ENCODE measurements at places on chromosomes 2 and 18.

DNA sequence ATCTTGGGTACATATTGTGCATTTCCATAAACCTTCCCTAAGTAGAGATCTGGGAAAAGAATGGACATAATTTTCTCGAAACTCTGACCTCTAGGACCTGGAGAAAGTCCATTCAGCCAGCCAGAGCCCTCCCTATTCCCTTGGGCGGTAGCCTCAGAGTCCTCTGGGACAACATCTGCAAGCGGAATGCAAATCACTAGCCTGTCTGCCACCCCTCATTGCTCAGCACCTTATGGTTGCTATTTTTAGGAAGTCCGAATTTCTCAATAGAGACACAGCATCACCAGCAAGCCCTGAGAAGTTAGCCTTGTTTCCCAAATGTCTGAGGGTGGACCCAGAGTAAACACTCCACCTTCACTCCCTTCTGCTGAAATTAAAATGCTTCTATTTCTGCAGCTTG is 17.6 kb upstream of the CD28 start:
- no peaks in the 10 kb centered on the region for H3K4me1 ChIP-seq
- no peak overlapping the region for H3K27ac ChIP-seq
- H3K27me3 ChIP-seq = no peaks in the 10 kb centered on the region
- no peak for DNase-seq

DNA sequence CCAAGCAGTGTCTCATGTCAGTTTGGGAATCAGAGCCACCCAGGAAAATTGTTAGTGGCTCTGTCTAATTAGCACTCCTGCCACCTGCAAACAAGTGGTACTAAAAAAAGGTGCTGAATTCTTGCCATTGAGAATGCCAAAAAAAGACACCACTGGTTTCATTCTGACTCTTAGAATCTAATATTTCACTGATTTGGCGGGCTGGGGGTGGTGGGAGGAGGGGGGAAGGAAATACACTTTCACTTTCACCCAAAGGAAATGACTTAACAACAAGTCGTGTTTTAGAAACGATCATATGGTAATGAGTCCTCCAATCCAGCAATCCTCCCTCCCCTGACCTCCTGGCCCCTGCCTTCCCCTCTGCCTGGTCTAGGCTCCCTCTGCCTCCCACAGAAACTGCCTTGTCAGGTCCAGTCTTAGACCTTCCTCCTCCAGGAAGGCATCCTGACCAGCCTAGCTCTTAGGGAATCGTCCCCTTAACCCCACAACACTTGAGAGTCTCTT is 4.4 kb upstream of the KLHL29 start:
- peak overlapping the region; percentile 6 for H3K27ac ChIP-seq
- peaks cover 14% of the 10 kb centered on the region for H3K4me1 ChIP-seq
- H3K27me3 ChIP-seq = peaks cover 5% of the 10 kb centered on the region
- no peaks in the 10 kb centered on the region for H3K36me3 ChIP-seq
- H3K4me3 ChIP-seq = peak overlapping the region; percentile 18

GRCh38 chr2:214807653-214808052 is 1.8 kb downstream of the BARD1 start:
- H3K4me3 ChIP-seq = peak overlapping the region; percentile 94
- no peaks in the 10 kb centered on the region for H3K36me3 ChIP-seq
- no peak overlapping the region for H3K27ac ChIP-seq
- no peak for DNase-seq
- peaks cover 18% of the 10 kb centered on the region for H3K4me1 ChIP-seq

GRCh38 chr2:239710953-239711861 is 310.4 kb upstream of the HDAC4 start:
- no peak overlapping the region for H3K4me3 ChIP-seq
- H3K27ac ChIP-seq = no peak overlapping the region

DNA sequence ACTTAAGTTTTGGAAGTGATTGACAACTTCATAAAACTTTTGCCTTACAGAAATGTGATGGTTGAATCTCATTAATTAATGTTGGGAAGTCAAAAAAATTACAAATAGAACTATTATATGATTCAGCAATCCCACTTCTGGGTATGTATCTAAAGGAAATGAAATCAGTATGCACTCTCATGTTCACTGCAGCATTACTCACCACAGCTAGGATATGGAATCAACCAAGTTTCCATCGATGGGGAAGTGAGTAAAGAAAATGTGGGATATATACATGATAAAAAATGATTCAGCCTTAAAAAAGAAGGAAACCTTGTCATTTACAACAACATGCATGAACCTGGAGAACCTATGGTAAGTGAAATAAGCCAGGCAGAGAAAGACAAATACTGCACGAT is 112.4 kb upstream of the WDR75 start:
- no peaks in the 10 kb centered on the region for H3K36me3 ChIP-seq
- no peak for DNase-seq
- H3K4me1 ChIP-seq = no peaks in the 10 kb centered on the region
- no peaks in the 10 kb centered on the region for H3K27me3 ChIP-seq

DNA sequence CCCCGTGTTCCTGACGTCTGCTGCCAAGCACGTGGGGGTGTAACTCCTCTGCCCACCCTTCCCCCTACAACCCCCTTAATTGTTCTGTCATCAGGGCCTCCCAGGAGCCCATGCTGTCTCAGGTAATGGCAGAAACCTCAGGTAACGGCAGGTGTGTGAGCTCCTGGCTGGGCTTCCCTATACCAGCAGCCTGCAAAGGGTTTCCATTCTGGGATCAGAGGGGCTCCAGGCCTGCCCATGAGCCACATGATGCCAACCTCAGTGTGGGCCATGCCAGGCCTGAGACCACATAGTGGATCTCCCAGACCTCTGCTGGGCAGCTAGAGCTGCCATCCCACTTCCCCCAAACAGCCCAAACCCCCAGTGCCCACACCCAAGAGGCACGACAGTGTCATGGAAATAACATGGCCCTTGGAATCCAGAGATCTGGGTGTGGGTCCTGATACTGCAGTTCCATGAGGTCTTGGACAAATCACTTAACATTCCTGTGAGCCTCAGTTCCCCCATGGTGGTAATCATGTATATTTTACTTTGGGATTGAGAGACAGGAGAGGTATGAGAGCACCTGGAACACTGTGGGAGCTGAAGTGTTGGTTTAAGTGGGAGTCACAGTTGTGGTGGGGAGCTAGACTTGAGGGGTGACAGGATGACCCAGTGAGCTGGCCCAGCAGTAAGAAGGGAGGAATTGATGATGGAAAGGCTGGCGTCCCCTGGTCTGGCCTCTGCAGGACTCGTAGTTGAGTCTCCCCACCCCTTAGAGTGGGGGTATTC is 59.6 kb downstream of the ATOH8 start:
- H3K4me1 ChIP-seq = peaks cover 4% of the 10 kb centered on the region
- no peaks in the 10 kb centered on the region for H3K36me3 ChIP-seq
- H3K27ac ChIP-seq = no peak overlapping the region
- H3K27me3 ChIP-seq = no peaks in the 10 kb centered on the region

- H3K4me3 ChIP-seq = no peak overlapping the region
- H3K27ac ChIP-seq = no peak overlapping the region
- no peaks in the 10 kb centered on the region for H3K27me3 ChIP-seq
- no peaks in the 10 kb centered on the region for H3K4me1 ChIP-seq
- H3K36me3 ChIP-seq = peaks cover 51% of the 10 kb centered on the region
Measured at GRCh38 chr18:12336171-12336613, 28.2 kb downstream of the TUBB6 start.

GRCh38 chr2:196610796-196611195 is 28.7 kb upstream of the CCDC150 start:
- H3K4me3 ChIP-seq = no peak overlapping the region
- H3K27me3 ChIP-seq = no peaks in the 10 kb centered on the region
- no peak overlapping the region for H3K27ac ChIP-seq
- H3K4me1 ChIP-seq = no peaks in the 10 kb centered on the region

DNA sequence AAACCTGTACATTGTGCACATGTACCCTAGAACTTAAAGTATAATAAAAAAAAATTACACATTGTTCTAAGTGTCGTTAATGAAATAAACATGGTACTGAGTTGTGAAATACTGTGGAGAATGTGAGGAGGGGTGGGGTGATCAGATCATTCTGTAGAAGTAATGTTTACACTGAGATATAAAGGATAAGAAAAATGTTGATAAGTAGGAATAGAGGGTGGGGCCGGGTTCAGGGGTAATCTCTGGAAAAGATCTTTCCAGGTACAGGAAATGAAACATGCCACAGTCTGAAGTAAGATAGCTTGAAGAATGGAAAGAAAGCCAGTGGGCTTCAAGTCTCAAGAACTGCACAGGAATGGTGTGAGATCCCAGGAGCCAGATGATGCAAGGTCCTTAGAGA is 1482.4 kb downstream of the LRP1B start:
- H3K4me3 ChIP-seq = no peak overlapping the region
- no peaks in the 10 kb centered on the region for H3K27me3 ChIP-seq
- no peak overlapping the region for H3K27ac ChIP-seq
- no peaks in the 10 kb centered on the region for H3K36me3 ChIP-seq
- no peaks in the 10 kb centered on the region for H3K4me1 ChIP-seq

DNA sequence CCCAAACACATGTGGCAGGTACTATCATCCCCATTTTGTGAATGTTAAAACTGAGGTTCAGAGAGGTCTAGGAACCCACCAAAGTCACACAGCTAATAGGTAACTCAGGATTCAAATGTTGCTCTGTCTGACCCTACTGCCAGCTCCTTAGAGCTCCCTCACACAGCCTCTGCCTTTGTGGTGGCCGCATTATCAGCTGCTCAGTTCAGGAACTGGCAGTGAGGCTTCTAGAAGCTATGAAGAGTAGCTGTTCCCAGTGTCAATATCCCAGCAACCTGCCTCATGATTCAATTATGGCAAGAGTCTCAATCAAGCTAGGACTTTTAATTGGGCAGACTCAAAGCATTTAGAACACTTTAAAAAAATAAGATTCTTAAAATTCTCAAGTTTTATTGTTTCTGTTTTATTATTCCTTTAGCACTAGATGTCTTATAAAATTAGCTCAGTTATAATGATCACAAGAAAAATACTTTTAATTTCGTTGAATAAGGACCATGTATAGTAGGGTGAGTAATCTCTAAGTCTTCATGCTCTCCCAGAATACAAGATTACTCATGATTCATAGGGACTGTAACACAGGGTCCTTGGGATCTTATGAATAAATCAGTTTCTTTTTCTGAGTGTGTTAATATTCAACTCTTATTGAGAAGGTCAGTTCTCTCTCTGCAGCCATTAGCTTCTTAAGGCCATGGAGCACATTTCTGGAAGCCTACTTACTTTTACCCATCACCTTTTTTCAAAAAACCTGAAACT is 342.7 kb downstream of the RND3 start:
- H3K4me1 ChIP-seq = no peaks in the 10 kb centered on the region
- DNase-seq = no peak
- no peaks in the 10 kb centered on the region for H3K27me3 ChIP-seq
- no peak overlapping the region for H3K4me3 ChIP-seq

- no peak for DNase-seq
- H3K27ac ChIP-seq = no peak overlapping the region
- H3K4me3 ChIP-seq = no peak overlapping the region
- no peaks in the 10 kb centered on the region for H3K4me1 ChIP-seq
- no peaks in the 10 kb centered on the region for H3K27me3 ChIP-seq
Measured at GRCh38 chr2:182302174-182302573, 124.7 kb downstream of the PDE1A start.

- no peak overlapping the region for H3K4me3 ChIP-seq
- H3K27ac ChIP-seq = no peak overlapping the region
- DNase-seq = no peak
- H3K27me3 ChIP-seq = peaks cover 17% of the 10 kb centered on the region
- no peaks in the 10 kb centered on the region for H3K36me3 ChIP-seq
Measured at GRCh38 chr2:98172951-98173350, 86.0 kb downstream of the VWA3B start.

DNA sequence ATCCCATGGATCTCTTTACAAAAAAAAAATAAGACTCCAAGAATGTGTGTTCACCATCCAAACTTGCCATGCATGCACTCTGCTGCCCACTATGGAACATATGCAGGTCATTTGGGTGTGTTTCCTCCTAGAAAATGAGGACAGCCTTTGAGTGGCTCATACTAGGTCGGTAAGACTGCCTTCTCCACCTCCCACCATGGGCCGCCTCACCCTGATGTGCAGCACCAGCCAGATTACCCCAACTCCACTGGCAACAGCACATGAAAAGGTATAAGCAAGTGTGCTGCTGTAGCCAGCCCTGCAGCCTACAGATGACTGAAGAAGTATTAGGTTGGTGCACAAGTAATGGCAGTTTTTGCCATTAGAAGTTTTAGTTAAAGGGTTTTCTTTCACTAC is 214.2 kb downstream of the ATAD2B start:
- H3K27ac ChIP-seq = no peak overlapping the region
- no peaks in the 10 kb centered on the region for H3K27me3 ChIP-seq
- peaks cover 16% of the 10 kb centered on the region for H3K36me3 ChIP-seq
- H3K4me3 ChIP-seq = no peak overlapping the region
- DNase-seq = no peak
- no peaks in the 10 kb centered on the region for H3K4me1 ChIP-seq

Measured in CD4-positive, alpha-beta T cell (primary cell).